ENCODE measurements at places on chromosomes 7 and 10.
A peak's percentile ranks its signal among the peaks of the same experiment; 100 is the strongest.

GRCh38 chr10:60031664-60032063 is 125.3 kb upstream of the CCDC6 start:
- no peak for DNase-seq

DNA sequence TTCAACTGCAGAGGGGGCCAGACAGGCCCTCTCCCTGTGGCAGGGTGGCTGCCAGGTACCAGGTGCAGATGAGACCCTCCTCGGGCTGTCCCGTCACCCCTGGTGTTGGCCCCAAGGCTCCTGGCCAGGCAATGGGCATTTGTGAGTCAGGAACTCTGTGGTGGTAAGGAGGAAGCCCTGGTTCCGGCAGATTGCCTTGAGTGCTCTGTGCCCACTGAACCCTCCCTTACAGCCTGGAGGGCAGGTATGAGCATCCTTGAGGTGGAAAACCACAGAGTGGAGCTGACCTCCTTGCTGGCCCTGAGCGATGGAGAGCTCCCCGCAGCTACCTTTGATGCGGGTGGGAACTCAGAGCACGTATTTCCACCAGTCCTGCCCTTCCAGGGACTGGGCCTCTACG is 2.0 kb downstream of the PAOX start:
- no peak for DNase-seq

DNA sequence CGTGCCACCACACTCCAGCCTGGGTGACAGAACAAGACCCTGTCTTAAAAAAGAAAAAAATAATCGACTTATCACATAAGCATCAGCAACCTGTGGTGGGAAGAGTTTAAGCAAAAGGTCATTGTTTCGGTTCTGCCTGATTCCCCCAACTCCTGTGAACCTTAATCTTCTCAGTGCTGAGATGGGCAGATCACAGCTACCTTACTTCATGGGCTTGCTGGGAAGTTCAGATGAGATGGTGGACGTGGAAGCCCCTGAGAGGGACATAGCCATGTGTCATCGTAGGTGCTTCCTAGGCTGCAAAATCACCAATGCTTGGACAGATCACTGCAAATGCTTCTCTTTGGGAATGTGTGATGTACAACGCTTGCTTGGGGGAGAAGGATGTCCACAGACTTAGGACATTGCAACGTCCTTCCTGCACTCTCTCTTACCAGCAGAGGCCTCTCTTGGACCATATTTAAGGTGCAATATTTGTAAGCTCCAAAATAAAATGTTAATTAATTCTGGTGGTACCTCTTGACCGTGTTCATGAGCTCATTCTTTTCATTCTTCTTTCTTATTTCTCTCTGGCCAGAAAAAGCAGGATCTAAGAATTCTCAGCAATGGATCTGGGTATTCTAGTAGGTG is 8.6 kb downstream of the GJD4 start:
- DNase-seq = peak; percentile 54

DNA sequence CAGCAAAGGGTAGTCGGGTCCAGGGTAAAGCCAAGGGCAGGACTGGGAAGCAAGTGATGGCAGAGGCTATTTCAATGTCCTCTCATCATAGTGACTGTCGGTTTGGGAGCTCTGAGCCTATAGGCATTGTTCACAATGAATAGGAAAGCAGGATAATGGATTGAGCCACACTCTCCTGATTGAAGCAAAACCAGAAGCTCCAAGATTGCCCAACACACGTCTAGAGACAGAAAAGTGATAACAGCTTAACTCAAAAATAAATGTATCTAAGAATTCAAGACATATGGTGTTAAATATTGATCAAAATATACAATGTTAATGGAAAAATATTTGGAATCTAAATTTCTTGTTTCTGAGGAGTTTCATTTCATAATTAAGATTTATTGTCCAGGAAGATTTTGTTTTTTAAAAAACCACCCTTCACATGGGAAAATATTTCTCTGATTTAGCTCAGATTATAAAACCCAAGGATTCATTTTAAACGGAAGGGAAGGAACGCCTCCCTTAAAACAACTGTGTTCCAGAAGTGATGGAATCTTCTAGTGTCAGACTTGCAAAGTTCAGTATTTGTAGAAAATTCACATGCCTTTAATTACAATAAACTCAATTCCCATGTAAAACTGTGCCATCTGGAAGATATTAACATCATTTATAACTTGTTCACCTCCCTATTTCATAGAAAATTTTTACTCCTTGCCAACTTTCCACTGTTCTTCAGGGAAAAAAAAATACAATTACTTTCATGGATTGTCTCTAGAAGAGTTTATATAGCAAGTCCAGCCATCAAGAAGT is 54.5 kb downstream of the NRP1 start:
- DNase-seq = no peak

DNA sequence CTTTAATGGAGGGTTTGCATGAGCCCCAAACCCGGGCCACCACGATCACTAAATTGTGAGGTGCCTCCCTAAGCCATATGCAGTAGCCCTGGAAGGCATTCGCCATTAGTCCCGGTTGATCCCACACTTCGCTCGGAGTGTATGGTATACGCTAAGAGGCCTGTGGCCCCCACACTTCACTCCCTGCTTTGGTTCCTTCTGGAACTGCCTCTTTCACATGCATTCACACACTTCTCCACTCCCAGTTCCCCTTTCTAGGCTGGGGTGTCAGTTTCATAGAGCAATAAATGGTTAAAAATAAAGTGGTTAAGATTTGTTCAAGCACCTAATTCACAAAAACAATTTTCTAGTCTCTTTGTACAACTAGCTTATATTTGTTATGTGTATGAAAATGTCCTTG is 212.1 kb upstream of the KCND2 start:
- DNase-seq = no peak

- no peak for DNase-seq
Observed at GRCh38 chr7:44979481-44980392, 922 bp upstream of the MYO1G start.

DNA sequence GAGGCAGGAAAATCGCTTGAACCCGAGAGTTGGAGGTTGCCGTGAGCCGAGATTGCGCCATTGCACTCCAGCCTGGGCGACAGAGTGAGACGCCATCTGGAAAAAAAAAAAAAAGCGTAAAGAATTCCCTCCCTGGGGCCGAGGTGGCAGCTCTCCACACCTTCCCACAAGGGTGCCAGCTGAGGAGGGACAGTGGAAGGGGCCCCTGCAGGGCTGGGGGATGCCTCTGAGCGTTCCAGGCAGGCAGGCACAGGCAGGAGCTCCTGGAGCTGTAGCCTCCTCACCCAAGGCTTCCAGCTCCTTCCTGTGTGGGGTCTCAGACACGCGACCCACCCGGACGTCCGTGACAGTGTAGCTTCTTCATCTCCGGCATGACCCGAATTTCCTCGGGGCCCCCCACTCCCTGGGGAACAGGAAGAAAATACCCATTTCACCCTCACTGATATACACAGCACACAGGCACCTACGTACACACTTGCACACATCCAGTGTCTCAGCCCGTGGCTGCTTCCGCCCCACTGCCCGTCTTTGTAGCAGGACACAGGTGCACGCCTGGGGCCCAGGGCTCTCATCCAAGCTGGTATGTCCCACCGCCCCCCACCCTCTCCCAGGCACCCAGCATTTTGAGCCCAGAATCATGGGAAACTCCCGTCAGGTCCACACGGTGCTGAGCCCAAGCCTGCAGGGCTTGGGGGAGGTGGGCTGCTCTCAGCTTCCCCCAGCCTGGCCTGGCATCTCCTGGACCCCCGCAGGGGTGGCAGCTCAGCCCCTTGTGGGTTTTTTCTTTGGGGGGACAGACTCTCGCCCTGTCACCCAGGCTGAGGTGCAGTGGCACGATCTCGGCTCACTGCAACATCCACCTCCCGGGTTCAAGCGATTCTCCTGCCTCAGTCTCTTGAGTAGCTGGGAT is 25.7 kb downstream of the GRIFIN start:
- no peak for DNase-seq

DNA sequence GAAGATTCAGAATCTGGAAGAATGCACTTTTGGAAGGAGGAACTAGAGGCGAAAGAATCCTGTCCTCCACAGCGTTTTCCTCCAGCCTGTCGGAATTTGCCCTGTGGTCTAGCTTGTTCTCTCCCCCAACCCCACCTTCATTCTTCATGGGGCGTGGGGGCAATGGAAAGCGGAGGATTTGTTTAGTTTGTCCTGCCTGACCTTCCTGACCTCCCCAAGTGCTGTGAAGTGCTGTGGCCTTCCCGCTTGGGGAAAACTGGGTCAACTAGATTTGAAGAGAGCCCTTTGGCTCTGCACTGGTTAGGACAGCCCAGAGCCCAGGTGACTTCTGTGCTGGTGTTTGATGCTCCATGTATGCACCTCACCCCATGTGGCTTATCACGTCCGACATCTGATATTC is 49.1 kb downstream of the GATA3 start:
- DNase-seq = no peak

GRCh38 chr7:131895541-131896164 is 339.2 kb upstream of the PODXL start:
- DNase-seq = no peak

DNA sequence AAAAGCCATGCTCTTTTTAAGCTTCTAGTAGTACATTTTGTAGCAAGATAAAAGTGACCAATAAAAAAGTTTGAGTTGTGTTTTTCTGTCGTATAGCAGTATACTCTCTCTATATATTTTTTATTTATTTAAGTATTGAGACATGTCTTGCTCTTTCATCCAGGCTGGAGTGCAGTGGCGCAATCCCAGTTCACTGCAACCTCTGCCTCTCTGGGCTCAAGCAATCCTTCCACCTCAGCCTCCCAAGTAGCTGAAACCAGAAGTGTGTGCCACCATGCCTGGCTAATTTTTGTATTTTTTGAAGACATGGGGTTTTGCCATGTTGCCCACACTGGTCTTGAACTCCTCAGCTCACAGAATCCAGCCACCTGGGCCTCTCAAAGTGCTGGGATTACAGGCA is 2.8 kb downstream of the SUGCT start:
- no peak for DNase-seq

GRCh38 chr7:66859794-66860645 is 61.0 kb upstream of the TMEM248 start:
- DNase-seq = no peak

- DNase-seq = peak; percentile 78
Observed at GRCh38 chr7:131556909-131557651, 652 bp upstream of the PODXL start.

GRCh38 chr10:74021248-74022055 is 23.5 kb downstream of the VCL start:
- no peak for DNase-seq

DNA sequence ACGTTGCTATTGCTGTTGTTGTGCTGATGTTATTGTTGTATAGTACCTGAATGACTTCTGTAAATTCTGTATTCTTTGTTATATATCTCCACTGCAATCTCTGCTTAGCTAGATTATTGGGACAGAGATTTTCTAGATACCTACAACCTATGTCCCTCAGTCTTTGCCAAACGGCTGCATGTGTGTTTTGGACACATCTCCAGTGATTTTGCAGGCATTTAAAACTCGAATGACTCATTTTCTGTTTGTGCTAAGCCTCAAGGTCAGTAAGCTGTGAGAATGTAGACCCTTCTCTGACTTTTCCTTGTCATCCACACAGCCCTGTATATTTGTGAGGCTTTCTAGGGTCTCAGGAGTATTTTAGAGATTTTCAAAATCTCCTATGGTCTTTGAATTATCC is 410.7 kb downstream of the POM121L12 start:
- no peak for DNase-seq

- DNase-seq = peak; percentile 60
Observed at GRCh38 chr10:49679480-49679893, at the start of gene C10orf53. Gene C10orf53 (plus strand): TSS chr10:49679651. CDS start chr10:49679698, 47 bp downstream.

DNA sequence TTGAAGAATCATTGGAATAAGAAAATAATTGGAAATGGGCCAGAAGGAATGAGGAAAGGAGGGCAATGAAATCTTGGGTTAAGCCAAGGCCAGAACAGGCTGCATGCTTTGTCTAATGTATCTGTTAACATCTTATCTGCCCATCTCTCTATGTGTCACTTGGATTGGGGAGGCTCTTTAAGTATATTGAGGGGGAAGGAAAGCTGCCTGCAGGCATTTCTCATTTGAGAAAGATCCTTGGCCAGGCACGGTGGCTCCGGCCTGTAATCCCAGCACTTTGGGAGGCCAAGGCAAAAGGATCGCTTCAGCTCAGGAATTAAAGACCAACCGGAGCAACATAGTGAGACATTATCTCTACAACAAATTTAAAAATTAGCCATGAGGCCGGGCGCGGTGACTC is 14.3 kb downstream of the PCBD1 start:
- peak; percentile 15 for DNase-seq

DNA sequence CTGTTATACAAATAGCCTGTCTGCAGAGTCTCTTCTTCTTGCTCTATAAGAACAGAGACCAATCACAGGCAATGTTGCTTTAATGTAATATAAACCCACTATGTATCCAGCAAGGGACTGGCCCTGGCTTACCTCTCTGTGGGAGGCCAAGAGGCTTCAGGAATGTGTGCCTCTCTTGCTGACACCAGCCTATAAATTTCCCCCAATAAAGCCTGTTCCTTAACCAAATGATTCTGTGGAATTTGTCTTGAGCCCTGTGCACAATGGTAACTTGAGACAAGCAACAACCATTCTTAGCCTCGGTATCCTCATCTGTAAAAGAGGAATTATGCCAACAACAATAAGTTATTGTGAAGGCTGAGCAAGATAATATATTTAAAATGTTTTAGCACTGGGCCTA is 563.7 kb downstream of the GRM8 start:
- DNase-seq = no peak

- DNase-seq = no peak
Observed at GRCh38 chr7:115682507-115682906, 348.1 kb downstream of the TFEC start.

- DNase-seq = no peak
Observed at GRCh38 chr7:2191016-2191415, 41.7 kb downstream of the MAD1L1 start.

- no peak for DNase-seq
Observed at GRCh38 chr10:52746169-52746568, 26.4 kb downstream of the MBL2 start.

GRCh38 chr10:86681722-86682386 is 13.5 kb downstream of the LDB3 start:
- no peak for DNase-seq

DNA sequence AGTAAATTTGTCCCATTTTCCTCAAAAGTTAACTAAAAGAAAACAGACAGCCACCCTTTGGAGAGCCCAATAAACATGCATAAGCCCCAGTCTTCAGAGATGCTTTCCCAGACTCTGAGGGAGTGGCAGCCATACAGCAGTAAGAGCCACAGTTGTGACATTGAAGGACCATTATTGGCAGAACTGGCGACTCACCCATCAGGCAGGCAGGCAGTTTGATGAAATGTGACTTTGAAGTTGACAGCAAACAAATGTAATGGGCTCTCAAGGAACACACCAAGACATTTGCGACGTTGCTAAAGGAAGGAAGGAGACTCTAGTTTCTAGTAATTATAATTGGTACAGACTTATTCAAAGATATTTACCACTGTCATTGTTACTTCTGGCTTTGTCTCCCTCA is 287.5 kb upstream of the PHYHIPL start:
- no peak for DNase-seq

All from NCI-H82 (cell line).